Activated CD8-positive, alpha-beta memory T cell treated with anti-CD3 and anti-CD28 coated beads for 48 hours (primary cell): ENCODE measurements at places on chromosomes 16 and 17.

DNA sequence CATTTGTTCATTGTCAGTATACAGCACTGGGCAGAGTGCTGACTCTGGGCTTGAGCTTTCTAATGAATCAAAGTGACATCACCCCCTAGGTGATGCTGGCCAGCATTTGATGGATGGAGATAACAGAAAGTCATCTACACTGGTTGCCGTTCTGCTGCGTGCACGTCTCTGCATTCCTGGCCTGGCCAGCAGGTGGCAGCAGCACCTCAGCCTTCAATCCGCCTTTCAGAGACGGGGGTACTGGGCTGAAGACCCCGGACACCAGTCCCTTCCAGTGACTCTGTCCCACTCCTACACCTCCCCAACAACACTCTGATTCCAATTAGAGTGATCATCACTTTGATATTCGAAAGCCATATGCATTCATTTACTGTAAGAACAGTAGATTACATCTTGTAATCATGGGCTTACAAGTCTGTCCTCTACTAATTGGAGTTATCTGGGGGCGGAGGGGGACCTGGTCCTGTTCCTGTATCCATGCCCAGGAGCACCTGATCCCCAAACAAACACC, 6.0 kb downstream of the CPSF4L start:
- DNase-seq = no peak

GRCh38 chr16:183005-183404, 2.7 kb downstream of the HBQ1 start:
- no peak for DNase-seq

GRCh38 chr17:17341452-17341851, 38.3 kb downstream of the NT5M start:
- no peak for DNase-seq

- peak; percentile 47 for DNase-seq
Observed at GRCh38 chr17:44865231-44865660, 17.6 kb downstream of the HIGD1B start.

- no peak for DNase-seq
Observed at GRCh38 chr16:88667461-88667860, 4.6 kb upstream of the MVD start.

DNA sequence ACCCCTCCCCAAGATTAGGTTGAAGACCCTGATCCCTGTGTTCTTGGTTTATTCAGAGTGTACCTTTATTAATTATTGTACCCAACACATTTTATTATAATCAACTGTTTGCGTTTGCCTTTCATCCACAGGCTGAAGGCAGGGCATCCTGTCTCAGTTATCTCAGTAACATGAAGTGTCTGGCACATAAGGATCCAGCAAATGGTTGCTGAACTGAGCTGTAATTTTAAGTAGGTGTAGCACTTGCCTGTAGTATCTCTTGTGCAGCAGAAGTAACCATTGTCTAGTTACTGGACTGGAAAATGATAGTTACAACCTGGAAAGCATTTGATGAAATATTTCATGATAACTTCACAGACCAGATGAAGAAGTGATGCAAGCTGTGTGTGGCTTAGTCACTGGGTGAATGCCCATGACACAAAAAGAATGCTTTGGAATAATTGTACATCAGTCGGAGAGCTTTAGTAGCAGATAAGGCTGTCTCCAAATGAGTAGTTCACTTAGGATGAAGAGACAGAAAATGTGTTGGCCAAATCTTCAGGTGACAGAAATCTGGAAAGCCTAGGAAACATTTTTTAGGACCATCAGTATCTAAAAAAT, 56.6 kb downstream of the ESRP2 start:
- no peak for DNase-seq

GRCh38 chr17:28725166-28725659, 820 bp downstream of the TLCD1 start:
- no peak for DNase-seq

GRCh38 chr16:51542981-51543815, 392.1 kb upstream of the SALL1 start:
- DNase-seq = no peak

DNA sequence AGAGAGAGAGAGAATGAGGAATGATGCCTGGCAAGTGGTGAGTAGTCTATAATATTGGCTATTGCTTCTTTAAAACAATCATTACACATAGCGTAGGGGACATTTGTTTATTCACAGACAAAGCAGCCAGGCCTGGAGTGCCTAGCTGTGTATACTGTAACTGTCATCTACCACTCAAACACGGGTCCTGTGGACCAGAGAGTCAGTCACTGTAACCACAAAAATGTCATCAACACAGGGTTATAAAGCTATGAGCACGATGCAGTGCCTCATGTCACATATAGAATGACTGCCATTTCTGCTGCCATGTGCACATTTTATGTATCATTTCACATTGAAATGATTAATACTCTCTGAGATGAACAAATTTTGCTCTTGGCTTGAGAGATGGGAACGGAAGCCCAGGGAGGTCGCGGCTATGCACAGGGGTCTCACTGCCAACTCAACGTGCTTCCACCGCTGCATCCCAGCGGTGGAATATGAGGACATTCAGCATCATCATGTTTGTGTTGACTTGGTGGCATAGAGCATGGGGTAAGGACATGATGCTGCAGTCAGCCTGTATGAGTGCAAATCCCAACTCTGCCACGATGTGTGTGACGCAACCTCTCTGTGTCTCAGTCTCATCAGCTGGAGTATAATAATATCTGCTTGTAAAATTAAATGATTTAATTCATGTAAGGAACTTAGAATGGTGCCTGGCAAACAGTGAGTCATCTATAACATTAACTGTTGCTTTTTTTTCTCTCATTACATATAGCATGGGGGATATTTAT, 3.3 kb downstream of the MT1H start:
- no peak for DNase-seq

GRCh38 chr16:70380248-70380918, 33.7 kb downstream of the DDX19A start:
- peak; percentile 60 for DNase-seq

DNA sequence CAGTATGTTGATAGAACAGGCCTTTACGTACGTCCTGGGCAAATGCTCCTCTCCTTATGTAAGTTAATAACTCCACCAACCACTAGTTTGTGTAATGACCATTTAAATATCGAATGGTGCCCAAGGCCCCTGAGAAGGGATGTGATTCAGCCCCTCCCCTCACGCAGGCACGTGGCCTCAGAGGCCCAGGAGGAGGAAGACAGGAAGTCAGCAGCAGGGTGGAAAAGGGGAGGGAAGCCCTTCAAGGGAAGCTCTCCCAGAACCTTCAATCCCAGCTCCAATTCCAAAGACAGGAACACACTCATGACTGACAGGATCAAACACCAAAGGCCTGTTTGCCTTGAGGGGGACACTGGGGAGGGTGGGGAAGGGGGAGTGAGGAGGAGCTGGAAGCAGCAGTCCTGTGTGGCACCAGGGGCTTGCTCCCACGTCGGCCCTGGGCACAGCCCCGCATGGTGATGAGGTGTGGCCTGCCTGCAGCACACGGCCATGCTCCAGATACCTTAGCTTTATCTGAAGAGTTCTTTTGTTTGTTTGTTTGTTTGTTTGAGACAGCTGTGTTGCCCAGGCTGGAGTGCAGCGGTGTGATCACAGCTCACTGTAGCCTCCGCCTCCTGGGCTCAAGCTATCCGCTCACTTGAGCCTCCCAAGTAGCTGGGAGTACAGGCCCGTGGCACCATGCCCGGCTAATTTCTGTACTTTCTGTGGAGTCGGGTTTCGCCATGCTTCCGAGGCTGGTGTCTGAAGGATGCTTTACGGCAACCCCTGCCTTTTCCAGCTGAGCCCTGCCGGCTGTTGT, 105.0 kb downstream of the ZNF778 start:
- DNase-seq = no peak

DNA sequence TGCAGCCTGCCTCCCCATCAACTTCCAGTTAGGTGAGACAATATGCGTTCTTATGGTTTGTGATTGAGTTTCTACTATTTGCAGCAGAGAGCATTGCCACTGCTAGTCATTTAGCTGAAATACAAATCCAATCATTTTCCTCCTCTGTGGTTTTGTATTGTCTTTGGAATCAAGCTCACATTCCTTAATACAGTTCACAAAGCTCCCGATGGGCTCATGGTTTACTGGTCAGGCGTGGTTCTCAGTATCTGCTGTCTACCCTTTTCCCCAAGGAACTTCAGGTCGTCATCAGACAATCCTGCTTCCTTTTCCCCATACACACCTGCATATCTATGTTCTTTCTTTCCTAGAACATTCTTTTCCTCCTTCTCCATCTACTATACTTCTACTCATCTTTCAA, 69.6 kb upstream of the GAS7 start:
- no peak for DNase-seq

- no peak for DNase-seq
Observed at GRCh38 chr16:3068487-3068886, 3.0 kb downstream of the IL32 start.

- no peak for DNase-seq
Observed at GRCh38 chr16:57743458-57743857, 7.9 kb downstream of the KATNB1 start.

DNA sequence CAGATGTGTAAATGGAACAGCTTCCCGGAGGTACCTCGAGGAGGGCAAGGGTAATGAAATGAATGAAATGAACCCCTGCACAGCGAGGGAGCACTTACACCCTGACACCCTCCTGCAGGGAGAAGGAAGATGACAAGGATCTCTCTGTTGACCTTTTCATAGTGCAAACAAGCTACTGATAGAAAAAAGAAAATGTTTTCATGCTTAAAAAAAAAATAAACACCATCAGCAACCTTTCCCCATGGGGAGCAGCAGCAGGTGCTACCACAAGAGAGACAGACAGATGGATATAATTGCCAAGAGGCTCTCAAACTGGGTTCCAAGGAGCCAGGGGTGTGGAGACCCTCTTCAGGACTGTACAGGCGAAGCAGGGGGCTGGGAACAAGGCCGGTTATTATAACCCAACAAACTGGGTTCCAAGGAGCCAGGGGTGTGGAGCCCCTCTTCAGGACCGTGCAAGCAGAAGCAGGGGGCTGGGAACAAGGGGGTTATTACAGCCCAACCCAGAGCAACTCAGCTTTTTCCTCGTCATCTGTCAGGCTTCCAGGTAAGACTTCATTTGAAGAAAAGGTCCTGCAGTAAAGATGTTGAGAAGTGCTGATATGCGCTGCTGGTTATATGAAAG, 718 bp upstream of the RPH3AL start:
- DNase-seq = no peak

DNA sequence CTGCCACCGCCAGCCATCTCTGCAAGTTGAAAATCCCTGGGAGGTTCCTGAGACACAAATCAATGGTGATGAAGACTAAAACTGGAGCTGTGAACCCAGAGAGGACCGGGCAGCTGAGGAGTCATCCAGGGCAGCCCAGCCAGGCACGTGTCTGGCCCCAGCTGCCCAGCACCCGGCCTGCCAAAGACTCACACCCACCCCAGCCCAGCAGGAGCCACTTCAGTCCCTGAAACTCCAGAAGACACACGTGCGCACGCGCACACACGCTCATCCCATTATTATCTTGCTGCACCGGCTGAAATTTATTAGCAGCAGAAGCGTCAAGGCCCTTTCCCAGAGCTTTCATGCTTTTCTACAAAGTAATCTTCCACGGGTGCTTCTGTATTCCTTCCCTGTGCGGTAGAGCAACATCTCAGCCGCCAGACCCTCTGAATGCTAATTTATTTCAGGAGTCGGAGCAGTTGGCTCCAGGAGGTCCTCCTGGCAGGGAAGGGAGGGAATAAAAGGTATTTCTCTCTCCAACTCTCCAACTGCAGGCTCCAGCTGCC, 59.8 kb upstream of the RBFOX3 start:
- DNase-seq = no peak

GRCh38 chr17:63332286-63332685, 113.8 kb downstream of the CYB561 start:
- no peak for DNase-seq

GRCh38 chr17:47983492-47984223, 12.7 kb downstream of the CDK5RAP3 start:
- DNase-seq = no peak
